Stimulated activated CD4-positive, alpha-beta T cell treated with anti-CD3 and anti-CD28 coated beads, Interleukin-15, amount 100 ng/mL, for 1 hour (primary cell): ENCODE measurements at places on chromosomes 3 and 15.

- no peak for DNase-seq
Observed at GRCh38 chr3:113783980-113784379, 37.1 kb downstream of the ATP6V1A start.

GRCh38 chr15:34262362-34262761, 37.5 kb downstream of the EMC4 start:
- no peak for DNase-seq

DNA sequence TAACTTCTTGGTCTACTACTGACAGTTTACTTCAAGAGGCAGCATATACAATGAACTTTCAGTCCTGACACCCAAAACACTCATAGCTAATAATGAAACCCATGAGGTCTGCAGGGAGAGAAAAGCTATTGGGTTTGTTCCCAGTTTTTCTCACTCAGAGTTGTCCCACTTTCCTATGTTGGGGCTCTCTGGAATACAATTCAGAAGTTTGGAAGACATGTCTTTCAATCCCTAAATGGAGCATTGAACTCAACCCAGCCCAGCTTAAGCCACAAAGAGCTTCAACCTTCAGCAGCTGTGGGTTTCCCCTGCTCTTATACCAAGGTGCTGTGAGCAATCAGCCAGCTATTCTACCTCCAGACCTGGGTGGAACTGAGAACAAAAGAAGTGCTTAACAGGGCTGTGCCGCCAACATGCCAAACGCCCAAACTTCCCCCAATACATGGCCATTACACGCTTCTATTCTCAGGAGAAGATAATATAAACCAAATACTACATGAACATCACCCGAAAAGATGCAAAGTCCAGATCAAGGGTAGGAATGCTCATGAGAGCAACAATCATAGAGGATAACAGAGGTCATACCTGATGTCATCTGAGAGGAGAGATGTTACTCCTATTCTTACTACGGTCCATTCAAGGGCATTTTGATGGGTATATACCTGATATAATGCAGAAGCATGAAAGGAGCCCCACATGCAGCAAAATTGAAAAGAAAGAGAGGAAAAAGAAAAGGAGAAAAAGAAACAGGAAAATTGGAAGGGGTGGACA, 131.2 kb upstream of the TGFBR2 start:
- DNase-seq, result no peak

DNA sequence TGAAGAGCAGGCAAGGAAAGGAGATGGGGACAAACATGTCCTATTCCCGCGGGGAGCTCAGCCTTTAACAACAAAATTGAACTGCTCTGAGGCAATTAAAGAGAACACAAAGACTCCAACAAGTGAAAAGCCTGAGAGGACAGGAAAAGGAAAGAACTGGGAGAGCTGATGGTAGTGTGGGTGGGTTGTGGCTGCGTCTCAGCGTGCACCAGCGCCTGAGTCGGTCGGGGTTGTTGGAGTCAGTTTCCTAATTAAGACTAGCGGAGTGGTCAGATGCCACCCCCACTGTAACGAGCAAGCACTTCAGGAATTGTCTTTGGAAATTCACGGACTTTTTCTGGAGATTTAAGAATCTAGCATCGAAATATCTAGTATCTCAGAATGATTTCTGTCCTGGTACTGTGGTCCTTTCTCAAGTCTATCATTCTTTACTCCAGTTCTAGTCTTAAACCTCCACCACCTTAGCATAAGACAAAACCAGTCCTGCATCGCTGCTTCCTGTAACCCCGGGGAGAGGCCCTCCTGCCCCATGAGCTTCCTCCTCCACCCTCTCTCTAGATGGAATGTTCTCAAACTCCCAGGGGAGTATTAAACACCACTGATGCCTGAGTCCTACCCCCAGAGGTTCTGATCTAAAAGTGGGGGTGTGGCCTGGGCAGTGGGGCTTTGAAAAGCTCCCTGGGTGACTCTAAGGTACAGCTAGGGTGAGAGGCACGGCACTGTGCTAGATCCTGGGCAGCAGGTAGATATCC, 104.0 kb downstream of the CYP19A1 start:
- no peak for DNase-seq

GRCh38 chr3:82165266-82165665, 403.8 kb upstream of the GBE1 start:
- no peak for DNase-seq

DNA sequence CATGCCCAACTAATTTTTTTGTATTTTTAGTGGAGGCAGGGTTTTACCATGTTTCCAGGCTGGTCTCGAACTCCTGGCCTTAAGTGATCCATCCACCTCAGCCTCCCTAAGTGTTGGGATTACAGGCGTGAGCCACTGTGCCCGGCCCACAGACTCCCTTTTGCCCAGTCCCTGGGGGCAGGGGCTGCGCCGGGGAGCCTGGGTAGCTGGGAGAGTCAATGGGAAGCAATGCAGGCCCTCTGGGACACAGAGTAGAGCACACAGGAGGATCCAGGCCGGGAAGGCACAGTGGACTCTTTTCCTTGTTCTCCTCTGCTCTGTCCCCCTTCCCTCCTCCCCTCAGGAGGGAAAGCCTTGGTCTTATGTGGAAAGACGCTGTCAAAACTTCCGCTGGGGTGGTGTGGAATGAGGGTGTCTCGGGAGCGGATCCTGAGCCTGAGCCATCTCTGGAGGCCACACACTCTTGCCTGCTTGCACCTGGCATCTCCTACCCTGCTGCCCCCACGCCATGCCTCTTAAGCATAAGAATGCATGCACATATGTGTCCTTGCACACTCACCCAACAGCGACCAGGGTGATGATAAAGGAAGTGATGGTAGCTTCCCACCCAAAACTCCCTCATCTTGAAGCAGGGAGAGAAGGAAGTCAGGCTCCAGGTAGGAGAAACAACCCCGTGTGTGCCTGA, 11.9 kb upstream of the PRKCD start:
- DNase-seq, result no peak

- no peak for DNase-seq
Observed at GRCh38 chr15:40053831-40054604, 15.0 kb upstream of the SRP14 start.

DNA sequence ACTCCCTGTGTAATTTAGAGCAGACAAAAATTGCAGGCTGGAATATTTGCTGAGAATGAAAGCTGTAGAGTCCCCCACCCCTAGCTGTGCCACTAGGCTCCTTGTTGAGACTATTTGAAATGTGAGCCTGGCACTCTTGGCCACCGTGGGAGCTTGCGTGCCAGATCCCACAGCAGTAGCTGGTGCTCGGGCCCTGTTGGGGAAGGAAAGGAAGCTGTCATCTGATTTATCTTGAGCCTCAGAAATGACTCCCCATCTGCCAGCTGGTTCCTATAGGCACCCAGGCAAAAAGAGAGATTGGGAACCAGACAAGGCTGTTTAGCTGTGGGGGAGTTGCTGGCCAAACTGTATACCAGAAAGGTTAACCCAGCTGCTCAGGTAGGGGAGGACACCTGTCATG, 23.4 kb upstream of the CLEC3B start:
- no peak for DNase-seq

GRCh38 chr3:163468531-163469335, 1609.6 kb downstream of the SI start:
- no peak for DNase-seq

DNA sequence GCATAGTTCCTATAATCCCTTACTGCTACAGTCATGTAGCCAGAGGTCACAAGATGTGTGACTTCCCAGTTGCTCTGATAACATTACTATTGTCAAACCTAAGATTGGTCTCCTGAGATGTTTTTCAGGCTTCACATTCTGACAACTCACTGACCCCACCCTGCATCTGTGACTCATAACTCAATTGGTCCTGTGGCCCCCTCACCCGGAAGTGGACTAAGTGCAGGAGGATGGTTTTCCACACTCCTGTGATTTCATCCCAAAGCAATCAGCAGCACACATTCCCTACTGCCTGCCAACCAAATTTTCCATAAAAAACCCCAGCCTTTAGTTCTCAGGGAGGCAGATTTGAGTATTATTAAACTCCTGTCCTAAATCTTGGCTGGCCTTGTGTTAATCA, 564.9 kb upstream of the ZNF385D start:
- no peak for DNase-seq
